ENCODE measurements at places on chromosomes 6 and 20.

DNA sequence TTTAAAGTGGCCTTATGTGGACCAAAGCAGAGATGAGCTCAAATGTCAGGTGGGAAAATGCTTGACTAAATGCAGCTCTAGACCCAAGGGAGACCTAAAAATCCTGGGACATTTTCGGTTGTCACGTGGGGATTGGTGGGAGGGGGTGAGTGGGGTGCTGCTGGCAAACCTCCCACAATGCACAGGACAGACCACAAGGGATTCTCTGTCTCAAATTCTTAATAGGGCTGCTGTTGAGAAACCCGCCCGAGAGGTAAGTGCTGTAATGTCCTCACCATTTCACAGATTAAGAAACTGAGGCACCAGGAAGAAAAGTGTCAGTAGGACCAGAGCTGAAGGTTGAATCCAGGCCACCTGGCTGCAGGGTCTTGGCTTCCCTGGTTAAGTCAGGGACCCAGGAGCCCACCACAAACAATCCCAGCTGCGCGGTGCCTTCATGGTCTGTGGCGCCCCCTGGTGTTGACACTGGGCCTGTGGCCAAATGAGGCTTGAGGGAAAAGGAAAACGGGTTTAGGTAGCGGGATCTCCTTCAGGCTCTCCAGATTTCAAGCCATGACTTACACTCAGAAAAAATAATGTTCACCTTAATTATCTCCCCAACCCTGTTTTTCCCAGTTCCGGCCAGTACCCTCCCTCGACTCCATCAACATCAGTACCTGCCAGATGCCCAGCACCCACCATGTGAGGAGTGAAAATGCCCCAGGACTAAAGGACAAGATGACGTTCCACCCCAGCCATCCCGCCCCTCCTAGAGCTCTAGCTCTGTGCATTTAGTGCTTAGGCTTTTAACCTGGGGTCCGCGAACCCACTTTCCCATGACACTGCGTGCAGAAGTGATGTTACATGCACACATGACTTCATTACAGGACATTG, 7.2 kb downstream of the HLA-G start:
- DNase-seq = no peak

- no peak for DNase-seq
Measured at GRCh38 chr20:40980106-40980827, 48.4 kb upstream of the TOP1 start.

DNA sequence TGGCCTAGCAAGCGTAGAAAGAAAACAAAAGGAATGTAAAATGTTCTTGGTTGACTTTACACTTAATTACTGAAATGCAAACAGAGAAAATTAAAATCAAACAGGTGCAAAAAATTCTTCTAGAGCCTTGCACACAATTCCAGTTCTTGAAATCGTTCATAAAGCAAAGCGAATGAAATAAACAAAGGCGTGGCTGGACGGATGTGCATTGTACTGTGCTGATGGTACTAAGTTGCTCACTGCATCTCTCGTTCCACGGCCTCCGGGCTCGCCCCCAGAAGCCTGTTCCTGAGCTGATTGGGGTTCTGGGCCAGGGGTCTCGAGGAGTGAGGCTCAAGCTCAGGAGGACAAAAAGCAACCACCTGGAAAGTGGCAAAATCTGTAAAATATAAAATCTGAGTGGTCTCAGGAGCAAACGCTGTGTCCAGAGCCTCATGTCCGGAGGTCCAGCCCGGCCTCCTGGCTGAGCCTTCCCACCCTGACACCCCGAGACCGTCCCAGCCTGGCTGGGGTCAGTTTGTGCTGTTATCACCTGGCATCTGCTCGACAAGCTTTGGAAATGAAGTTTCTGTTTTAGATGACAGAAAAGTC, 71.3 kb downstream of the TTLL2 start:
- no peak for DNase-seq

DNA sequence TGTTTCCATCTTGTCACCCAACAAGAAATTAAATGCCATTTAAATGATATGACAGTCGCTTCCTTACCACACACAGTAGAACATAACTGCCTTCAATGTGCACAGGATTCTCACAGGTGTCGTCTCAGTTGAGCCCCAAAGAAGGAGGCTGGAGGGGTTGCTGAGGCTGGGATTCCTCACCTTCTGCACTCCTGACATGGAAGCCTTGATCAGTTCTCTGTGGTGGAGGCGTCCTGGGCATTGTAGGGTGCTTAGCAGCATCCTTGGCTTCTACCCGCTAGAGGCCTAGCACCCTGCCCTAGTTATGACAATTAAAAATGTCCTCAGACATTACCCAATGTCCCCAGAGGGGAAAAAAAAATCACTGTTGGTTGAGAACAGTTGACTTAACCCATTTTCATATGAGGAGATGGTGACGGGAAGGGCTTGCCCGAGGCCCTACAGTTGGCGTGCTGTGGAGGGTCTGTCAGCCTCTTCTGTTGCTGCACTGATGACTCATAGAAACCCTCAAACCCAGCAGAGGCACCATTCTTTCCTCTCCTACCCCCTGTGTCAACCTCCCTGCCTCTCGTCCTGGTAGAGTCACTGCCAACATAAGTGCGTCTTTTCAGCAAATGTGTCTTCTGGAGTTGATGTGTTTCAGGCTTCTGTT, 19.3 kb upstream of the ZNF831 start:
- no peak for DNase-seq

GRCh38 chr6:69818223-69818930, 21.6 kb upstream of the LMBRD1 start:
- DNase-seq = no peak

DNA sequence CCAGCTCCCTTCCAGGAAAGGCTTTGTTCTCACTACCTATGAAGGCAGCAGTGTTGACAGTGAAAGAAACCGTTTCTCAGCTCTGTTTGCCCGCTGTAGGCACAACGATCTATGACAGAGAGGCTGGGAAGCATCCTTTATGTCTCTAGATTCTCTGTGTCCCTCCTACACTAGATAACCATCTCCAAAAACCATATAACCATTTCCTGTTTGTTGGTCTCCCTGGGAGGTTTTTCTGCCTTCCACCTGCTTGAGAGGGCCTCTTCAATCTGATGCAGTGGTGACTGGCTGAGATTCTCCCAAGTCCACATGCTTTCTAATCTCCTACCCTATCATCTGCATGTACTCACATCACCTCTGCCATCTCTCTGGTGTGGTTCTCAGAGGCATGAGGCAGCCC, 32.0 kb upstream of the TMEM217 start:
- no peak for DNase-seq

- no peak for DNase-seq
Measured at GRCh38 chr20:24840121-24840713, 108.9 kb upstream of the CST7 start.

- no peak for DNase-seq
Measured at GRCh38 chr20:64214952-64215351, 40.6 kb upstream of the PCMTD2 start.

DNA sequence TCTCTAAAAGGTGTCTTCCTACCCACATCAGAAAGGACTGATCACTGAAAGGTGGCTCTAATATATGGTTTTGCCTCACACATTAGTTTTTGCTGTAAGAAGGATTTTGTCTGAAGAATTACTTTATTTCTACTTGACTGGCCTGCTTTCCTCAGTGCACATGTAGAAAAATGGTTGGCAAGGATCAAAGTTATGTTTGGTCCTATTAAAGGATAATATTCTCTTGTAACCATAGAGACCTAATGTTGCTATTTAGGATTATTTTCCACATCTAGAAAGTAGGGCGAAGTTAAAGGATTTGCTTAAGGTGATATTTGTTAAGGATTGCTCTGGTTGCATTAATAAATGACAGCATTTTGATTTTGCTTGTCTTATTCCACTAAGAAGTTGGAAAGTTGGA, 40.7 kb downstream of the PHACTR2 start:
- no peak for DNase-seq

GRCh38 chr6:134910593-134910935, 39.3 kb downstream of the ALDH8A1 start:
- no peak for DNase-seq

- no peak for DNase-seq
Measured at GRCh38 chr20:6697228-6697972, 70.1 kb upstream of the BMP2 start.

GRCh38 chr6:31727034-31727716, 1.9 kb downstream of the DDAH2 start:
- no peak for DNase-seq

DNA sequence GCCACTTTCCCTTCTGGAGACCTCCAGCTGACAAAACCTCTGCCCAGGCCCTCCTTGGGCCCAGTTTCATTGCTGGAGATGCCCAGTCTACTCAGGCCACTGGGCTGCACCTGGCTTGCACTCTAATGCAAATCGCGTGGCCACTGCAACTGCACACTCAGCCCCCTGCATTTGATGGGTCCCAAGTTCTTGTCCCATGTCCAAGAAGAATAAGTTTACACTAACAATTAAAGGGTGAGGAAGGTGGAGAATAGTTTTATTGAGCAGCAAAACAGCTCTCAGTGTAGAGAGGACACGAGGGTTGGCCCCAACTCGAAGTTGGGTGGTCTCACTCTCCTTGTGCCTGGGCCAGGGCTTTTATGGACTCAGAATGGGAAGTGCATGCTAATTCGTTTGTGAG, 31.9 kb upstream of the THEMIS start:
- no peak for DNase-seq
